ENCODE measurements at places on chromosomes 2 and 18.

- DNase-seq, result peak; percentile 69
Observed at GRCh38 chr2:210169516-210170195, 1.6 kb downstream of the KANSL1L start.

DNA sequence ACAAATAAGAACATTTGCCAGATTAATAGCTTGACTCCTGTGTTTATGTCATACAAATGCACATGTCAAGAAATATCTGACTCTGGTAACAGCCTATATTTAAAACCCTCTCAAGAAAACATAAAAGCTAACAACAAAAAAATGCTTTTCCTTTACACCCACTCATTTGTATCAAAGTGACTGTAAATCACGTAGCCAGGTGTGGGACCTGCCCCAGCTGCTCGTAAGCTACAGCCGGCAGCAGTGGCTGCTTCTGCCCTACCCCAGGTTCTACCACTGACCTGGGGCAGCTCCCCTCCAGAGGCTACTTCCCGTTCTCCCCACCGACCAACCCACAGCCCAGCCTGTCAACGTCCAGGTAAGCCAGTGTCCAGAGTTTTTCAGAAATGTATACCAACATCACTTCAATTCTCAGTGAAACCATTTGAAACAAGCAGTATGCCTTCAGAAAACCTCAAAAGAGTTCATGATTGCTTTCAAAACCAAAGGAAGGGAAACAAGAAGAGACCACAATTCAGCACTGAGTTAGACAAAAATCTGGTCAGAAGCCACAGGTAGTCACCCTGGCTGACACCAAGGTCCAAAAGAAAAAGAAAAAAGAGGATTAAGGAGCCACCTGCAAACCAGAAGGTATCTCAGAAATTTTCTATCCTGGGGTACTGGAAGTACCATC, 40.4 kb downstream of the KIDINS220 start:
- DNase-seq, result no peak

DNA sequence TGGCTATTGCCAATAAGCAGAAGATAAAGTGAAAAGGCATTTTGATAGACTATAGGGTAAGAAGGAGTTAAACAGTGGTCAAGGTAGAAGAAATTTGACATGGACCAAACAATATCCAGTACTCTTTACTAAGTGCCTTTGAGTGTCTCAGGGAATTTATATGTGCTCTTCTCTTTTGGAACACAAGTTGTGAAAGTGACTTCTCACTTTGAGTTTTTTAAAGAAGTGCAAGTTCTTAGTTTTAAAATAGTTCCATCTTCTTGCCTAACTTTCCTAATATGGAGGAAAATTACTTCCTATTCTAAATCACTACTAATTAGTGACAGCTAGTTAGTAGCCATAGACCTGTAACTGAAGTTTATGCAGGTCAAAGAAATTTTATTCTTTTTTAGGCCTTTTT, 63.4 kb downstream of the AFTPH start:
- DNase-seq, result no peak

GRCh38 chr18:66734451-66734850, 130.6 kb upstream of the CDH19 start:
- peak; percentile 70 for DNase-seq

DNA sequence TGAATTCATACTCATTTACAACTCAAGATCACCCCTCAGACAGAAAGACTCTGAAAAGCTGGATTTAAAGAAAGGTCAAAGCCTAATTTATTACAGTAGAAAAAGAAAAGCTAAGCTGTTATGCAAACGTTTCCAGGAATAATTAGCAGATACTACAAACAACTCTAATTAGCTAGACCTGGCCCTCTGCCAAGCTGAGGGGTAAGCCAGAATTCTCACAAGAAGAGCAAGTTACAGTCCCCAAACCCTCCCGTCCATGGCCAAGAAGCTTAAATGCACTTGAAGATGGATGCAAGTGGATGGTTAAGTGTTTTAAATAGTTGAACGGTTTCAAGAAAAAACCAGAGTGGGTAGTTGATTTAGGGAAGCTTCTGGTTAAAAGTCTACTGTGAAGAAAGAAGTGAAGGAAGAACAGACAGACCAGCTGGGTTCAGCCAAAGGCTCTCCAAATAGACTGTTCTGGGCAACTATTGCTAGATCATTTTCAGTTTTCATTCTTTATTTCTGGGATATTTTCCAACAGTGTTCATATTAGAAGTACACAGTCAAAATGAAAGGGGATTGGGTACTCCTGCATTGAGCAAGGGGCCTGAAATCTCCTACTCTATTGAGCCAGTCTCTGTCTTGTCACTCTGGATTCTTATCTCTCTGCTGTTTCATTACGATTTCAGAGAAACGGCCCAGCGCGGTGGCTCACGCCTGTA, 4.8 kb downstream of the LMAN2L start:
- DNase-seq, result no peak

- no peak for DNase-seq
Observed at GRCh38 chr2:17497718-17498117, 20.5 kb downstream of the RAD51AP2 start.

GRCh38 chr18:43213816-43214215, 63.5 kb downstream of the SYT4 start:
- no peak for DNase-seq

DNA sequence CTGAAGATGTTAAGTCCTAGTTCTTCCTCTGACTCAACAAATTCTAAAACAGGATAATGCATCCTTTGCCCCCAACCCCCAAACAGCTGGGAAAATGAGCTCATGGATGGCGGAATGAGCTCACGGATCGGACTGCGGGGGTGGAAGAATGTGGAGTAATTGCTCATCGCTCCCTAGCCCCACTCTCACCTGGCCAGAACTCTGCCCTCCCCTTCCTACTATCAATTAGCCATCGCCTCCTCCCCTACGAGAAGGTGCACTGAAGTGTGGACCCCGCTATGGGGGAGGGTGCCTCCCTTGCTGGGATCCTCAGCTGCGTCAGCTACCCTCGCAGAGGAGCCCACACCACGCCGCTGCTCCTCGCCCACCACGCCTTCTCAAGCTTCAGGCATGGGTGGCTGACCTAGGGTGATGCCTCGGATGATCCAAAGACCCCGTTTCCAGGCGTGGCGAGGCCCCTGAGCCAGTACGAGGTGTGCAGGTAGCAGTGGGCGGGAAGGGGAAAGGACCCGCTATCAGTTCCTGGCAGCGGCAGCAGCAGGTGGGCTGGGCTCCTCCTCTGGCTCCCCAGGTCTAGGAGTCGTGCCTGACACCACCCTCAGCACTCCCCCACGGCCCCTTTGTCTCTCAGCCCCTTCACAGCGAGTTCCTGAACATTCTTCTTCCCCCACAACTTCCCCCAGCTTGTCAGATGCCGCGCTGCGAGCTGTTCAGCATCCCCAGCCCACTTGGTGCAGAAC, 82.1 kb upstream of the POMC start:
- DNase-seq, result peak; percentile 92

- no peak for DNase-seq
Observed at GRCh38 chr18:37341016-37341415, 224.6 kb downstream of the CELF4 start.

DNA sequence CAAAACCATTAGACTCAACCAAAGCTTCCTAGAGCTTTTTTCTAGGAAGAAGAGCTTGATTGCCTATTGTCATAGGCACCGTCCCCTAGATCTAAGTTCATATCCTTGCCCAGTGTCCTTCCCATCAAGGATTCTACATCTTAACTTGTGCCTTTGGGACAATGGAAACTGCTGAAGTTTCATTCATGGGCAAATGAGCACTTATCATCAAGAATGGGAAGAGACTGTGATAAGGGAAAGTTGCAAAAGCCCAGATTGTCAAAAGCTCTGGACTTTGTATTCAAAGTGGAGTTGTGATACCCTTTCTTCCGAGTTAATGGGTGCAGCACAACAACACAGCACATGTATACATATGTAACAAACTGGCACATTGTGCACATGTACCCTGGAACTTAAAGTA, 503.0 kb upstream of the KLHL29 start:
- no peak for DNase-seq

DNA sequence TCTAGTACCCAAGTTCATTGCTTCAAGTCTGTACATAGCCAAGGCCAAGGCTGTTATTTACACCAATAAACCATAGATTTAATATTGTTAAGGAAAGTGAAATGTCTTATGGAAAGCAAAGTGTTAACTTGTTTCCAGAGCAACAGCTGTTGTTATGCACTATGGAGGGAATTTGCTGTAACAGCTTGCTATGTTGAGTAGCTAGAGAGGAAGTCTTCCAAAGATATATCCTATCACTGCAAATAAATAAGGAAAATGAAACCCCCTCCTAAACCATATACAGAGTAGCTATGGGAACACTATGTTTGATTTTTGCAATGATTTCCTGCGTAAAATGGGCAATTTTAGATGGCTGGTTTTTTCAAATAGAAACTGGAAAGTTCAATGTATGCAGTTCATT, 21.1 kb downstream of the TMEM182 start:
- no peak for DNase-seq

DNA sequence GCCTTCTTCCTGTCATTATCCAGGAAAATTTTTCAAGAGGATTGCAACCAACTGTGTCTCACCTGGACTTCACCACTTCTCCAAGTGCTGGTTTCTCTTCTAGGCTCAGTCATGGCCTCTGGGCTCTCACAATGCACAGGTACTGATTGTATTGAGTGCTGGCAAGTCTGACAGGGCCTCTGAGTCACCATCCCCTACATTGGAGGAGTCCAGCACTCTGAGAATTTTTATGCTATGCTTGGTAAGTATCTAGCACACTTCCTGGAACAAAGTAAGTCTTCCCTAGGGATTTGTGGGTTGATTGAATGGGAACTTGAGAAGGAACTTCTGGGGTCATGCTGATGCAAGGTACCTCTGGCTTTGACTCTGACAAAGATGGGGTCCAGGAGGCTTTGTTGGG, 147.2 kb upstream of the CELF4 start:
- peak; percentile 23 for DNase-seq

GRCh38 chr18:37450434-37451132, 115.0 kb downstream of the CELF4 start:
- peak; percentile 18 for DNase-seq

- DNase-seq, result peak; percentile 41
Observed at GRCh38 chr18:50853863-50854271, 25.1 kb upstream of the ME2 start.

GRCh38 chr18:35729991-35730668, 148.6 kb downstream of the GALNT1 start:
- DNase-seq, result no peak

- DNase-seq, result no peak
Observed at GRCh38 chr2:47778698-47779425, 4.1 kb upstream of the MSH6 start.

- peak; percentile 34 for DNase-seq
Observed at GRCh38 chr18:7677001-7677400, 109.9 kb downstream of the PTPRM start.

GRCh38 chr2:176147800-176148496, 3.4 kb upstream of the HOXD4 start:
- DNase-seq, result peak; percentile 53

DNA sequence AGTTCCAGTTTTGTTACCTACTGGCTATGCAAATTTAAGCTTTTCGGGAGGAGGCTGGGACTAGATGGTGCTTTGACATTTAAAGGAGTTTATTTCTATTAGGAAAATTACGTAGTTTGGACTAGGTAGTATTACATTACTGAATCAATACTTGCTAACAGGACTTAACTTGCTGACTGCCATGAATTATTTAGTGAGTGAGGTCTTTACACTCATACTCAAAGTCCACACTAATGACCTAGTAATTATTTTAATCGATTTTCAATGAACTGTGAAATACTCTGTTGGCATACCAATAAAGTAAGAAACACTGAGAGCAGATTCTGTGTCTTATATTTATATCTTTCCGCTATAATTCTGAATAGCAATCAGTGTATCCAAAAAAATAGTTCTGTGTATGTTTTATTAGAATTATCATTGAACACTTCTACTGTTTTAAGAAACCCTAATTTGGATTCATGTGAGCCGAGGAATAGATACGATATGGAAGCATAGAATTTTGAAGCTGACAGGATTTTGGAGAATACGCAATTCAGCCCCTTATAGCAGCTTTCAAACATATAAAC, 55.0 kb downstream of the CHST9 start:
- no peak for DNase-seq

DNA sequence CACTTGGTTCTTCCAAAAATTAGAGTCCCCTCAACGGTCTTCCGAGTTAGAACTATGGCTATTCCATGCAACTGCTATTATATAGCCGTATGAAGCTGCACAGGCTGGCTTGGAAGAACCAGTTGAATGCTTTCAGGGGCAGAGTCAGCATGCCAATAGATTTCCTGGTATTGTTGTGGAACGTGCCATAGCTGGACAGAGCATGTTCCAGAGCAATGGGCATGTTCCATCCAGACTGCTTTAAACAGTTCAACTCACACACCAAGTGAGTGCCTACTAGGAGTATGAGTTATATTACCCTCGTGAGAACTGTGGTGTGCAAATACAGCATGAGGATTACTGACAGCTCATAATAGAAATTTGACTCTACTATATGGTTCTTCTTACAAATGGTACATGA, 682.0 kb downstream of the SATB2 start:
- DNase-seq, result no peak

DNA sequence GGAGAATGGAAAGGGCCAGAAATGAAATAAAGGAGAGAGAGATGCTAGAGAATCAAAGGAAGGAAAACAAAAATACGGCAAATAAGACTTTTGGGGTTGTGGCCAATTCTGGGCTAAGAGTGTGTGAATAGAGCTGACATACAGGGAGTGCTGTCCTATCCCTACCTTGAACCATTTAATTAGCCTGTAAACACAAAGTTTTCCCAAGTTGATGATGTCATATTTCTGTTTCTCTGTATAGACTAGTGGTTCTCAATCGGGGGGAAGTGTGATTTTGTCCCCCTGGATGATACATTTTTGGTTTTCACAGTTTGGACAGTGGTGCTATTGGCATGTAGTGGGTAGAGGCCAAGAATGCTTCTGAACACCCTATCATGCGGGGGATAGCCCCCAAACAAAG, 148.8 kb downstream of the ACTR3 start:
- DNase-seq, result no peak

DNA sequence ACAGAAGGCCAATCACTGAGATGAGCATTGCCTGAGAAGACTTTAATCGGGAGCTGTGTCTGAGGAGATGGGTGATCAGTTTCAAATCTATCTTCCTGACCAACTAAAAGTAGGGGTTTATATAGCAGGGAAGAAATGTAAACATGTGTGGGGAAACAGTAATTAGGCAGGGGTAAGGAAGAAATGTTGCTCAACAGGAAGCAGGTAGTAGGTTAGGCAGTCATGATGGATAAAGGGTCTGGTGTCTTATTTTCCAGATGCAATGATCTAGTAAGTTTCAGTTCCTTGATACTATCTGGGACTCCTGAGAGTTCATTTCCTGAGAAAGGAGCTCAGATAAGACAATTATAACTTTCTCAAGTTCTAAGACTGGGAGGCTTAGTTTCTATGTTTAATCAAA, 33.8 kb upstream of the DNAJC10 start:
- DNase-seq, result no peak

- DNase-seq, result no peak
Observed at GRCh38 chr2:82524826-82525225, 1934.3 kb downstream of the SUCLG1 start.

Measured in fibroblast of skin of right biceps (primary cell).